HAP-1 (cell line): ENCODE measurements at places on chromosomes 11 and 22.

GRCh38 chr11:82521427-82521826 is 212.2 kb downstream of the FAM181B start:
- no peak for DNase-seq

GRCh38 chr11:69371731-69372588 is 78.0 kb downstream of the MYEOV start:
- DNase-seq = peak; percentile 2

GRCh38 chr11:108432783-108433182 is 34.5 kb downstream of the C11orf65 start:
- no peak for DNase-seq

DNA sequence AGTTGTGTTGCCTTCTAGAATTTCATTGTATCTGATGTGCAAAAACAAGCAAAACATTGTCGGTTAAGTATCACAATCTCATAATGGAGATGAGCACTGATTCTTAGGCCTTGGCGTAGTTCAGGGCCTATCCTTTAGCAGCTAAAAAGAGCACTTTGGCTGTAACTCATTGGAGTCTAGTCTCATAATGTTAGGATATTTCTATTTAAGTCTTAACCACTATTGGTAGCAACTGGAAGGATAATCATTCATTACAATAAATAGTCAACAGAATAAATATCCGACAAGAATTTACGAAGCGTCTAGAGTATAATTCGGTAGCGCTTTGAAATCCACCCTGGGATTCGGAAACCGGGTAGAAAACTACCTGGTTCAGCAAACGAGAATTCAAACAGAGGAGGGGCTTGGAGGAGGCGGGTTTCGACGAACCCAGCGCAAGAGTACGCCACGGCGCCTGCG is 461 bp upstream of the EED start:
- peak; percentile 88 for DNase-seq

- no peak for DNase-seq
Observed at GRCh38 chr11:114607753-114608459, 12.3 kb upstream of the NXPE4 start.

DNA sequence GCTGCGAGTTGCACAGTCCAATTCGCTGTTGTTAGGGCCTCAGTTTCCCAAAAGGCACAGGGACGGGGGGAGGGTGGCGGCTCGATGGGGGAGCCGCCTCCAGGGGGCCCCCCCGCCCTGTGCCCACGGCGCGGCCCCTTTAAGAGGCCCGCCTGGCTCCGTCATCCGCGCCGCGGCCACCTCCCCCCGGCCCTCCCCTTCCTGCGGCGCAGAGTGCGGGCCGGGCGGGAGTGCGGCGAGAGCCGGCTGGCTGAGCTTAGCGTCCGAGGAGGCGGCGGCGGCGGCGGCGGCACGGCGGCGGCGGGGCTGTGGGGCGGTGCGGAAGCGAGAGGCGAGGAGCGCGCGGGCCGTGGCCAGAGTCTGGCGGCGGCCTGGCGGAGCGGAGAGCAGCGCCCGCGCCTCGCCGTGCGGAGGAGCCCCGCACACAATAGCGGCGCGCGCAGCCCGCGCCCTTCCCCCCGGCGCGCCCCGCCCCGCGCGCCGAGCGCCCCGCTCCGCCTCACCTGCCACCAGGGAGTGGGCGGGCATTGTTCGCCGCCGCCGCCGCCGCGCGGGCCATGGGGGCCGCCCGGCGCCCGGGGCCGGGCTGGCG is at the start of gene BCR:
Gene BCR (plus strand): TSS at position 209 of the 592 bp plus-strand sequence. CDS start 452 bp downstream, outside the sequence.
- no peak for DNase-seq

- DNase-seq = no peak
Observed at GRCh38 chr11:68009391-68010089, 587 bp upstream of the ALDH3B1 start.

DNA sequence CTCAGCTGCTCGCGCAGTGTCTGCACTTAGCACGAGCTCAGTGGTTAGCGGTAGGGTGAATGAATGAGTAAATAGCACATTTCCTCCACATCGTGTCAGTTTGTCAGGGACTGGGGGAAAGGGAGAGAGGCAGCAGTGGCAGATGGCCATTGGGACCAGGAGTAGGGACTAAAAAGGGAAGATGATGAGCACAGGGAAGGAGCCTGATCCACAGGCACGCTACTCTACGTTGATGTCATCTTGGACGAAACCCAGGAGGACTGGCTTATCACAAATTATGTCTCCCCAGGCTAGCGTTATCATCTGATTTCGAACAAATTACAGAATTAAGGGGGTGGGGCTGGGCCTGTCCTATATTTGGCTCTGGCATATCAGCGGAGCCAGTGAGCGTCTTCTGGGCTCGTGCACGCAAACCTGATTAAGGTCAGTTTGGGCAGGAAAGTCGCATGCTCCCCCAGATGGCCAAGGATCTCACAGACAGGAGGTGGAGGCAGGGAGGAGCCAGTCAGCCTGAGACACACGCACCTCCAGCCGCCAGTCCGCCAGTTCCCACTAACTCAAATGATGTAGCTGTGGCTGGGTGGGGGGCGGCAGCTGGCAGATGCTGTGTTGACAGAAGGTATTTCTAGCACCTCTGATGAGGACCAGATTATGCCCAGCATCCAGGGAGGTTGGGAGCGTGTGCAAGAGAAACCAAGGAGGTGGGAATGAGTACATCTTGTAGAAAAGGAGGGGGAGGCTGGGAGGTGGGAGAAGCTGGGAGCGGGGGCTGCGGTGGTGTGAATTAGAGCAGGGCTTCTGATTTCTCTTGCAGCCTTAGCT is 97.4 kb upstream of the PRDM11 start:
- no peak for DNase-seq

DNA sequence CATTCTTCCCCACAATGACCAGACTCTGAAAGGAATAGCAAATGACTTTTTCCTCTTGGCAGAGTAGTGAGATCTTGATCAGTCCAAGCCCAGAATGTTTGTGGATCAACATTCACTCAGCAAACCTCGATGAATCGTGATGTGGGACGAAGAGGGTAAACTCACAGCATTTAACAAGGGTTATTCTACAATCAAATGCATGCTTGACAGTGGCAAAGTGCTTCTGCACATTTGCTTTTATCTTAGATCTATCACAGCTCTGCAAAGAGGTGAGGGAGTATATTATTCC is 31.8 kb downstream of the TMPRSS5 start:
- no peak for DNase-seq

GRCh38 chr22:23218867-23219251 is 38.5 kb downstream of the BCR start:
- peak; percentile 39 for DNase-seq

DNA sequence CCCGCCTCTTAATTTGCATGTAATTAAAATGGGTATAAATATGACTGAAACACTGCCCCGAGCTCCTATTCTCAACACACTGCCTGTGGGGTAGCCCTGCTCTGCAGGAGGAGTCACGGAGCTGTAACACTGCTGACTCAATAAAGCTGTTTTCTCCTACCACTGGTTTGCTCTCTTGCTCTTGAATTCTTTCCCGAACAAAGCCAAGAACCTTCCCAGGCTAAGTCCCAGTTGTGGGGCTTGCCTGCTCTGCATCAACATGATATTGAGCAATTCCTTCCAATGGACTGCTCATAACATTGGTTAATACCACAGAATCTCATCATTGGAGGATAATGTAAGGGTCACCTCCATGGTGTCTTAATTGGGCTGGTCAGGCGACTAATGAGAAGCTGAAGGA is 114.4 kb downstream of the FBXO7 start:
- DNase-seq = no peak

DNA sequence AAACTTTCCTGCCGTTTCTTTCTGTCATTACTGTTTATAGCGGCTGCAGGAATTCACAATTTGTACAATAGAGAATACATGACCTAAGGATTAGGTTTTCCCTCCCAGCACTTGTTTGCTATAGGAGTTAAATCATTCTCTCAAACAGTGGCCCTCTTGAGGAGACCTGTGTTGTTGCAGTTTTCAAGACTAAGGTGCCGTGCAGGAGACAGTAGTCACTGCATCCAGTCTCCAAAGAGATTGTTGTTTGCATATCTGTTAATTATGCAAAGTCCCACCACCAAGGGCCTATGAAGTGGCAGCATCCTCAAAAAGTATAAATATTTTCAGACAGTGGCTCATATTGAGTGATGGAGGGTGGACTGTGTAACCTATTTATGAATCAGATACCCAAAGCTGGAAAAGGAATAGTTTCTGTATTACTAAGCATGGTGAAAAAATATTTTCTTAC is 2.3 kb downstream of the PRSS23 start:
- peak; percentile 43 for DNase-seq

- DNase-seq = no peak
Observed at GRCh38 chr22:37146507-37147180, 3.1 kb downstream of the IL2RB start.

DNA sequence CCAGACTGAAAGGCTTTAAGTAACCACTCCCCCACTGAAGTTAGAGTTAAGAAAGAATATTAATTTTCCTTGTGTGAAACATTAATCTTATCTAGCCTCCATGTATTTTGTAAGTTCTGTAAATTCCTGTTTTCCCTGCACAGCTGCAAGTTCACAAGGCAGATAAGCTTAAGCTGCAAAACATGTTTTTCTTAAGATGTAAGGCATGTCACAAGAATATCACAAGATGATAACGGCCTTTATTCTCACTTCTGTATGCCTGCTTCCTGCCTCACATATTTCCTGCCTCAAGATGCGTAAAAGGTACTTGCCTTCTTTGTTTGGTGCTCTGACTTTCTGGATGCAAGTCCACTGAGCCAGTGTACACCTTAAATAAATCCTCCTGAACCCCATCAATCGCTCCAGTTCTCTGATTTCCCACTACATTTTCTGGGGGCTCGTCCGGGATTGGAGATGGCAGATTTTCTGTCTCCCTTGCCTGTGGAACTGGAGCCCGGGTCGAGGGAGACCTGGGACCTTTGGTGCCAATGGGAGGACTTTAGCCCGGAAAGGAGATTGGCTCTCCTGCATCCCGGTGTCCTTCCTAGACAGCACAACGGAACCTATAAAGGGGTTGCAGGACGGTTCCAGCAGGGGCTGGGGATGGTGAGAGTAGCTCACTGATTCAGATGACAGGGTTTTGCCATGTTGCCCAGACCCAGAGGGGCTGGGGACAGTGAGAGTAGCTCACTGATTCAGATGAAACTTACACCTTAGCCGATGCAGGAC is 30.2 kb downstream of the PPARA start:
- DNase-seq = no peak

DNA sequence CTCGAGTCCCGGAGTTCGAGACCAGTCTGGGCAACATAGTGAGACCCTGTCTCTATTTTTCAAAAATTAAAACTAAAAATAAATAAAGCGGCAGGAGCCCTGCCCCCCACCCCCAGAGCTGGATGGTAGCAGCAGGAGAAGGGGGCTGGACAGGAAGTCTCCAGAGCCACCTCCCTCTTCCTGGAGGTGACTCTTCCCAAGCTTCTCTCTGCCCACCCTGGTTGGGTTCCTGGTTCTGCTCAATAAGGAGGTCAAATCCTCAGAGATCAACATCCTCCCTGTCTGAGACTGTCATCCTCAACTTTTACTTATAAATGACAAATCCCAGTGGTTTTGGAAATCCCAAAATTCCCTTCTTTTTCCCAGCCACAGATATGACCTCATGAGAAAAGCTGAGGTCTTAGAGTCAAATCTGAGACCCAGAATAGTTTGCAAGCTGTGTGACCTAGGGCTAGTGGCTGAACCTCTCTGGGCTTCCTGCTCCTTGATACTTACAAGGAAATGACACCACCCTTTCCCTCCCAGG is 987 bp downstream of the C1QTNF6 start:
- no peak for DNase-seq
